ENCODE measurements at places on chromosomes 2 and 18.

GRCh38 chr2:58633613-58634365 is 392.7 kb upstream of the FANCL start:
- DNase-seq, result no peak

GRCh38 chr2:55408098-55408882 is 11.4 kb downstream of the CCDC88A start:
- no peak for DNase-seq

DNA sequence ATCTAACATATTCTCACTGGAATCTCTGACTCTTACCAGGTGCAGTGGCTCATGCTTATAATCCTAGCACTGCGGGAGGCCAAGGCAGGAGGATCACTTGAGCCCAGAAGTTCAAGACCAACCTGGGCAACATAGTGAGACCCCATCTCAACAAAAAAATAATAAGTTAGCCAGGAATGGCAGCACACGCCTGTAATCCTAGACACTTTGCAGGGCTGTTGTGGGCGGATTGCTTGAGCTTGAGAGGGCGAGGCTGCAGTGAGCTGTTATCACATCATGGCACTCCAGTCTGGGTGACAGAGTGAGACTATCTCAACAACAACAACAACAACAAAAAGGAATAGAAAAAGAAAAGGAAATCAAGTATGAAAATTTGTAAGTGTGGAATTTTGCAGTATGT is 306.5 kb upstream of the CYP26B1 start:
- DNase-seq, result no peak

- no peak for DNase-seq
Observed at GRCh38 chr2:68805025-68805424, 66.2 kb downstream of the BMP10 start.

DNA sequence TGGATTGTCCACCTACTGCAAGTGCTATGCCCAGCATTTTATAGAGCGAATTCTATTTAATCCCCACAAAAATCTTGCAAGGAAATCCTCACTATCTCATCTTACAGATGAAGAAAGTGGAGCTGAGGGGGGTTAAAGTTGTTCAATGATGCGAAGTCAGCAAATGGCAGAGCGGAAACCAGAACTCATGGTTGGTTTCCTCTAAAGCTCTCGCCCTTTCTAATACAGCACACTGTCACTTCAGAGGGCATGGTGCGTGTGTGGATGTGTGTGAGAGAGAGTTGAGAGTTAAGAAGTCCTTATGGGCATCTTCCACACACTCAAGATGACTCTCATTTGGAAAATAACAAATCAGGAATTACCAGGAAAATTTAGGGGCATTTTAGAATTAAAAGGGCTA is 78.4 kb downstream of the TGFA start:
- DNase-seq, result no peak
